Activated CD4-positive, alpha-beta T cell treated with anti-CD3 and anti-CD28 coated beads, Interleukin-2, amount 10 ng/mL, durations not matched to agents 7 days and 5 days (primary cell): ENCODE measurements at places on chromosomes 5 and 9. TPM values are rescaled to one million over a fixed set of nuclear protein-coding genes. Genes with fewer than 3 reads are reported as not detected.
A peak's percentile ranks its signal among the peaks of the same experiment; 100 is the strongest.

KIF12 gene
- not detected for total RNA-seq

IL11RA gene
- 68.5 TPM for total RNA-seq

SELENOP gene
- total RNA-seq, result not detected

DNA sequence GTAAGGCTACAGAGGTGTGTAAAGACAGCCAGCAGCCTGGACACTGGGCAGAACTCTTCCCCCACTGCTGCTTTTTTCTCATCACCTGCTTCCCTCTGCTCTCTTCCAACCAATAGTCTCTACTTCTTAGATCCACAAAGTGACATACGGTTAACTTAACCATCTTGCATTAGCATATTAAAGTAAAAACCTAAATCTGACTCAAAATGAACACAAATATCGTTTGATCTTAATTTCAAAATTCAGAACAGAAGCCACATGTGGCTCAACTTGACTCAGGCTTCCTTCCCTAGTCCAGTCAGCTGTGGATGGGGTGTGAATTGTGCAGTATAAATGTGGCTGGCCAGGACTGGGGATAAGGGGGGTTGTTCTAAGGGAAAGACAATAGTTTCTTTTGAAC, 114.3 kb downstream of the STARD4 start:
- H3K36me3 ChIP-seq, result peaks cover 82% of the 10 kb centered on the region
- no peaks in the 10 kb centered on the region for H3K27me3 ChIP-seq
- no peak overlapping the region for H3K4me3 ChIP-seq

GRCh38 chr5:40430101-40430710, 249.5 kb upstream of the PTGER4 start:
- no peak overlapping the region for H3K4me3 ChIP-seq
- H3K4me1 ChIP-seq, result peaks cover 49% of the 10 kb centered on the region
- no peaks in the 10 kb centered on the region for H3K27me3 ChIP-seq
- H3K36me3 ChIP-seq, result peaks cover 5% of the 10 kb centered on the region

- H3K36me3 ChIP-seq, result peaks cover 12% of the 10 kb centered on the region
- no peak for DNase-seq
- no peak overlapping the region for H3K4me3 ChIP-seq
Measured at GRCh38 chr9:7115606-7116005, 357.8 kb downstream of the KDM4C start.

GRCh38 chr5:62621280-62621679, 42.7 kb downstream of the LRRC70 start:
- no peaks in the 10 kb centered on the region for H3K36me3 ChIP-seq
- no peak for DNase-seq
- H3K27ac ChIP-seq, result no peak overlapping the region
- H3K27me3 ChIP-seq, result no peaks in the 10 kb centered on the region

DNA sequence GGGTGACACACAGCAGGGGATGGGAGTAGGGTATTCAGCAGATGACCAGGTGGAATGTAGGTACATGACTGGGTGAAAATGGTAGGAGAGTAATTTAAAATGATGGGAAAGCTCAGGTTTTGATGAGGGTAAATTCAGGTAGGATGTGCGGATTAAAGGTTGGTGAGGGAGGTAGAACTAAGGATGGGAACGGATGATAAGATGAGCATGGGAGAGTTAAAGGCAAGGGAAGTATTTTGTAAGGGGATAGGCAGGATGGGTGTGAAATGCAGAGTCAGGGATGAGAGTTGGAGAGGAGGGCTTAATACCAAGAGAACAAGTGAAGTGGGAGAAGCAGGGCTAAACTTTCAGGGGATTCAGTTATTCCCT, 1.5 kb downstream of the TLN1 start:
- no peaks in the 10 kb centered on the region for H3K27me3 ChIP-seq
- DNase-seq, result no peak
- H3K4me3 ChIP-seq, result no peak overlapping the region
- H3K4me1 ChIP-seq, result peaks cover 13% of the 10 kb centered on the region
- peak overlapping the region; percentile 15 for H3K27ac ChIP-seq

GRCh38 chr9:121921444-121921843, 171.7 kb downstream of the TTLL11 start:
- H3K4me1 ChIP-seq, result no peaks in the 10 kb centered on the region
- no peak for DNase-seq
- no peaks in the 10 kb centered on the region for H3K27me3 ChIP-seq
- no peak overlapping the region for H3K4me3 ChIP-seq
- no peaks in the 10 kb centered on the region for H3K36me3 ChIP-seq

DNA sequence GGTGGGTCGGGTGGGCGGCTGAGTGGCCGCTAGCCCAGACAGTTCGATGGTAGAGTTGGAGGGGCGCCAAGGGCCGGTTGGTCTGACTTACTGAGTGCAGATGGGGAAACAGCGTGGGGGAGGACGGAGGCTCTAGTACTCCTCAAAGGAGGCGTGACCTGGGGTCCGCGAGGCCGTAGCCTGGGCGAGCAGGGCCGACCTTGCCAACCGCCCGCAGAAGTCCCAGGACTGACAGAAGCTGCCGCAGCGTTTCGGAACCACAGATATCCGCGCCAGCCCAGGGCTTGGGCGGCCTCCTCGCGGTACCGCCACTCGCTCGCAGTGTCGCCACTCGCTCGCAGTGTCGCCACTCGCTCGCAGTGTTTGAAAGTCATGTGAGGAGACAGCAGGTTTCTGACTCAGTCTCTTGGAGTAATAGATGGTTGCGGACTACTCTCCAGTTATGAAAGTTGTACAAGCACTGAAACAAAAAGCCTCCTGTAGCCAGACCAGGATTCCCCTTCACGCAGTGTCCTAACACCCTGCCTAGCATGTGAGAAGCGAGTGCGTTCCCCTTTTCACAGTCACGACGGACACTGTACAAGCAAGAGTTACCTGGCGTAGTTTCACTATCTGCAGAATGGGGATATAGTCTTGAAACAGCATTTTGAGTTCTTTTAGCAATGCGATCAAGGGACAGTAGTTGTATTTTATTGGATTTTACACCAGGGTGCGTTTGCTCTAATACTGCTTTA, 674 bp downstream of the TMEM38B start:
- H3K4me3 ChIP-seq, result peak overlapping the region; percentile 87
- no peaks in the 10 kb centered on the region for H3K36me3 ChIP-seq
- H3K27me3 ChIP-seq, result peaks cover 21% of the 10 kb centered on the region
- peaks cover 18% of the 10 kb centered on the region for H3K4me1 ChIP-seq

DNA sequence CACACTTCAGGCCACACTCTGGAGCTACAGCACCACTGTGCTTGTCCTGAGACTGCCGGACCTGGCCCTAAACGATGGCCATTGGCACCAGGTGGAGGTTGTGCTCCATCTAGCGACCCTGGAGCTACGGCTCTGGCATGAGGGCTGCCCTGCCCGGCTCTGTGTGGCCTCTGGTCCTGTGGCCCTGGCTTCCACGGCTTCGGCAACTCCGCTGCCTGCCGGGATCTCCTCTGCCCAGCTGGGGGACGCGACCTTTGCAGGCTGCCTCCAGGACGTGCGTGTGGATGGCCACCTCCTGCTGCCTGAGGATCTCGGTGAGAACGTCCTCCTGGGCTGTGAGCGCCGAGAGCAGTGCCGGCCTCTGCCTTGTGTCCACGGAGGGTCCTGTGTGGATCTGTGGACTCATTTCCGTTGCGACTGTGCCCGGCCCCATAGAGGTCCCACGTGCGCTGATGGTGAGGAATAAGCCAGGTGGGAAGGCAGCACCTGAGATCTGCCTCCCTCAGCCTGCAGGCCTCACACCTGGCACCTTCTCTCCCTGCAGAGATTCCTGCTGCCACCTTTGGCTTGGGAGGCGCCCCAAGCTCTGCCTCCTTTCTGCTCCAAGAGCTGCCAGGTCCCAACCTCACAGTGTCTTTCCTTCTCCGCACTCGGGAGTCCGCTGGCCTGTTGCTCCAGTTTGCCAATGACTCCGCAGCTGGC, 14.7 kb downstream of the CRB2 start:
- H3K4me3 ChIP-seq, result no peak overlapping the region
- H3K27me3 ChIP-seq, result peaks cover 33% of the 10 kb centered on the region
- no peak overlapping the region for H3K27ac ChIP-seq
- H3K36me3 ChIP-seq, result no peaks in the 10 kb centered on the region
- DNase-seq, result no peak

DNA sequence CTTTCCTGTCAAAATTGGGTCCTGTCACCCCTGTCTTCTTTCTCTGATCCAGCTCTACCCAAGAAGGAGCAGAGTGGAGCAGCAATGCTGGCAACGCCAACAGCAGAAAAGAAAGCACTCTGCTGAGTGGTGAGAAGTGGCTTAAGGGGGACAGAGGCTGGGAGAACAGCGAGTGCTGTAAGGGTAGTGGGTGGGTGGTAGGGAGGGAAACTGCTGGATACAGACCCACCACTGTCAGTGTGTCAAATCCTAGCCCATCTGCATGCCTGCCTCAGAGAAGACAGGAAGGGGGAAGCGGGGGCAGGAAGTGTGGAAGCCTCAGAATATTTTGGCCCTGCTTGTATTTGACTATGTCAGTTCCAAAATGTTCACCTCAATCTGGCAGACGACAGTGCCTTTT, 170.4 kb upstream of the MAST4 start:
- H3K4me1 ChIP-seq, result no peaks in the 10 kb centered on the region
- no peak overlapping the region for H3K4me3 ChIP-seq
- no peaks in the 10 kb centered on the region for H3K36me3 ChIP-seq
- no peak for DNase-seq

GRCh38 chr9:105978826-105979225, 284.5 kb downstream of the TMEM38B start:
- no peaks in the 10 kb centered on the region for H3K36me3 ChIP-seq
- H3K27me3 ChIP-seq, result no peaks in the 10 kb centered on the region
- no peak for DNase-seq
- H3K4me1 ChIP-seq, result no peaks in the 10 kb centered on the region
- no peak overlapping the region for H3K27ac ChIP-seq
